Activated CD8-positive, alpha-beta memory T cell treated with anti-CD3 and anti-CD28 coated beads for 36 hours (primary cell): ENCODE measurements at places on chromosomes 6 and 20. TPM values are rescaled to one million over a fixed set of nuclear protein-coding genes. Genes with fewer than 3 reads are reported as not detected.

Gene EEF1A2
- not detected for total RNA-seq

Gene CD93
- total RNA-seq, result 0.46 TPM

Gene OR2B6
- not detected for total RNA-seq

Gene MOG
- total RNA-seq, result not detected

Gene FKBP1C
- 1.7 TPM for total RNA-seq

Gene DYNLT1
- 90.6 TPM for total RNA-seq

Gene OPN5
- not detected for total RNA-seq

Gene CRISP2
- total RNA-seq, result not detected

Gene DDO
- not detected for total RNA-seq

Gene CLDN20
- not detected for total RNA-seq

Gene RUNX2
- total RNA-seq, result 22.2 TPM

Gene EPB41L1
- 0.55 TPM for total RNA-seq

Gene RSPO4
- total RNA-seq, result not detected

Gene GLP1R
- total RNA-seq, result not detected

Gene CAGE1
- 0.06 TPM for total RNA-seq

Gene ZNF831
- total RNA-seq, result 5.8 TPM

Gene BEND6
- total RNA-seq, result not detected

Gene RXRB
- 43.8 TPM for total RNA-seq

Gene RGS17
- total RNA-seq, result not detected

Gene SAMD3
- 4.6 TPM for total RNA-seq

Gene GSTA4
- total RNA-seq, result 8.6 TPM

Gene PNLDC1
- total RNA-seq, result 0.30 TPM

Gene DEFB118
- total RNA-seq, result not detected

Gene SPATS1
- total RNA-seq, result not detected

Gene PCSK2
- not detected for total RNA-seq

Gene SLCO4A1
- 60.9 TPM for total RNA-seq

Gene CPNE5
- 0.61 TPM for total RNA-seq

Gene THEMIS
- total RNA-seq, result 33.0 TPM

Gene SLC35D3
- total RNA-seq, result not detected

Gene TGM3
- not detected for total RNA-seq

Gene RIPOR2
- 21.0 TPM for total RNA-seq

Gene SLA2
- total RNA-seq, result 62.9 TPM

Gene TNXB
- 1.3 TPM for total RNA-seq

Gene SLC17A3
- not detected for total RNA-seq

Gene SLC2A10
- 0.04 TPM for total RNA-seq

Gene WFDC5
- total RNA-seq, result not detected

Gene SYNGAP1
- 23.8 TPM for total RNA-seq

Gene PKHD1
- total RNA-seq, result not detected

Gene NNAT
- 0.29 TPM for total RNA-seq

Gene AHI1
- 42.4 TPM for total RNA-seq
